MCF 10A (cell line): ENCODE measurements at places on chromosomes 1 and 21.

DNA sequence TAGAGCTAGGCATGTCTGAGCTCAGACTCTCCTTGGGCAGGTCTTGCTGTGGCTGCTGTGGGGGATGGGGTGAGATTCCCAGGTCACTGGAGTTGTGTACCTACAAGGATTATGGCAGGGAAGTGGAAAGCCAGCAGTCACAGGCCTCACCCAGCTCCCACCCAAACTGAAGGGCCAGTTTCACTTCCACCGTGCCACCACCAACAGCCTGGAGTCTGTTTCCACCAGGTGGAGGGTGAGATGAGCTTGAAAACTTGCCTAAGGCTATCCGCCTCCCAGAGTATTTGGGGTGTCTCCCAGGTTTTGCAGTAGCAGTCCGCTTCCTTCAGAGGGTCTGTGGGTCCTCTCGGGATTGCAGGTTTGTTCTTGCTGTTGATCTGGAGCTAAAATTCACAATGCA, 327.7 kb downstream of the PTPRC start:
- DNase-seq = no peak
- H3K4me1 ChIP-seq = peaks cover 14% of the 10 kb centered on the region
- H3K27ac ChIP-seq = no peak overlapping the region
- H3K36me3 ChIP-seq = peaks cover 6% of the 10 kb centered on the region
- H3K4me3 ChIP-seq = no peak overlapping the region
- no peaks in the 10 kb centered on the region for H3K27me3 ChIP-seq

DNA sequence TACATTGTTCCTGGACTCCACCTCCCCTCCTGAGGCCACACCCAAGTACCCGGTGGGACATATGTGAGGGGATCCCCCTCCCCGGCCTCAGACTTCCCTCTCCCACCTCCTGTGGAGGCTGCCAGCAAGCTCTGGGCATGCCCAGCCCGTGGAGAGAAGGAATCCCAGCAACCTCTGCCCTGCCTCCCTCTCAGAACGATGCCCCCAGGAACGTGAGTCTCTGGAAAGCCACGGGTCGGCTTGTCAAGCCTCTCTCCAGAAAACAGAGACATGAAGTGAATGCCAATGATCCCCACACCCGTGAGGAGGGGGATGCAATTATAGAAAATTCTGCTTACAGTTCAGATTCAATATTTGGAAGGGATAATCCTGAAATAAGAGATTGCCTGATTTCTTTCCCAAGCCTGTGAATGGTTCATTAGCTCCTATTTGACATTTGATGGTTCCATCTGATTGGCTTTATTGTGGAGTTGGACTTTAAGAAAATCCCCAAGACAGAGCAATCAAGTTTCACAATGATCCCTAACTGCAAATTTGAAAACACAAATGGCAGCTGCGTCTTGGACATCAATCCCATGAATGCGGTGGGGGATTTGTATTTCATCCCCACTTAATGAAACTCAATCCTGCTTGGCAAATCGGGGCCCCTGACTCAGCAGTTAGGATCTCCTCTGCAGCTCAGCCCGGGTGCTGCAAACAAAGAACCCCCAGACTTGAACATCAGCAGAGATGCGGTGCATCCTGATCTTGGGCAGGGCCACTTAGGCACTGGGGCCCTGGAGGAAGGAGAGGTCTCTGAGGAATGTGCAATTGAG, 9.1 kb upstream of the GUCA2B start:
- no peak overlapping the region for H3K27ac ChIP-seq
- no peaks in the 10 kb centered on the region for H3K4me1 ChIP-seq
- no peak for DNase-seq
- peaks cover 11% of the 10 kb centered on the region for H3K27me3 ChIP-seq
- H3K4me3 ChIP-seq = no peak overlapping the region
- no peaks in the 10 kb centered on the region for H3K36me3 ChIP-seq

- H3K27ac ChIP-seq = no peak overlapping the region
- no peaks in the 10 kb centered on the region for H3K36me3 ChIP-seq
- H3K4me1 ChIP-seq = no peaks in the 10 kb centered on the region
- H3K4me3 ChIP-seq = no peak overlapping the region
- DNase-seq = no peak
These were observed 8.2 kb upstream of the ASAP3 start for GRCh38 chr1:23492132-23492720.

- no peak for DNase-seq
- no peak overlapping the region for H3K4me3 ChIP-seq
- no peaks in the 10 kb centered on the region for H3K27me3 ChIP-seq
- H3K36me3 ChIP-seq = no peaks in the 10 kb centered on the region
- H3K4me1 ChIP-seq = no peaks in the 10 kb centered on the region
- H3K27ac ChIP-seq = no peak overlapping the region
These were observed 47.8 kb upstream of the KANK4 start for GRCh38 chr1:62367005-62367557.

DNA sequence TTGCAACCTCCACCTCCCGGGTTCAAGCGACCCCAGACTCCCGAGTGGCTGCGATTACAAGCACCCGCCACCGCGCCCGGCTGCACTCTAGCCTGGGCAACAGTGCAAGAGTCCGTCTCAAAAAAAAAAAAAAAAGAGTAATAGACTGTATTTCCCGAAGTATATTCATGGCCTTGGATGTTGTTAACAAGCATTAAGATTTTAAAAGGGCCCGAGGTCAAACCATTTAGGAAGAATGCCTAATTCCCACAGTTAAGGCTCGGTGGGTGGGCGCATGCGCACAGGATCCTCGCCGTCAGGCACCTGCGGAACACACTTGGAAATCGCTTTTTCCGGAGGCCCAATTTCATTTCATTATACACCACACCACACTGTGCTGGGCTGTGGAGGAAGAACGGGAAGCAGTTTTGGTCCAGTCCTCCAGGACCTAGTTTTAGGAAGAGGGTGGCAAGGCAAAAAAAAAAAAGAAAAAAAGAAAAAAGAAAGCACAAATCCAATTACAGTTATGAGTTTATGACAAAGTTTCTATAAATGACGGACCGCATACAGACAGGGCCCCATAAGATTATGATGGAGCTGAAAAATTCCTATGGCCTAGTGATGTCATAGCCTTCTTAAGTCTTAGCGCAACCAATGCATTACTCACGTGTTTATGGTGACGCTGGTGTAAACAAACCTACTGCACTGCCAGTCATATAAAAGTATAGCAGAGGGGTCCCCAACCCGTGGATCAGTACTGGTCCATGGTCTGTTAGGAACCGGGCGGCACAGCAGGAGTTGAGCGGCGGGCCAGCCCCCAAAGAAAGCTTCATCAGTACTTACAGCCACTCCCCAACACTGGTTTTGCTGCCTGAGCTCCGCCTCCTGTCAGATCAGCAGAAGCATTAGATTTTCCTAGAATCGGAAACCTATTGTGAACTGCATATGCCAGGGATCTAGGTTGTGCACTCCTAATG, 38.2 kb downstream of the H3-3A start:
- no peaks in the 10 kb centered on the region for H3K27me3 ChIP-seq
- no peak for DNase-seq
- H3K4me1 ChIP-seq = peaks cover 28% of the 10 kb centered on the region
- peak overlapping the region; percentile 47 for H3K4me3 ChIP-seq

DNA sequence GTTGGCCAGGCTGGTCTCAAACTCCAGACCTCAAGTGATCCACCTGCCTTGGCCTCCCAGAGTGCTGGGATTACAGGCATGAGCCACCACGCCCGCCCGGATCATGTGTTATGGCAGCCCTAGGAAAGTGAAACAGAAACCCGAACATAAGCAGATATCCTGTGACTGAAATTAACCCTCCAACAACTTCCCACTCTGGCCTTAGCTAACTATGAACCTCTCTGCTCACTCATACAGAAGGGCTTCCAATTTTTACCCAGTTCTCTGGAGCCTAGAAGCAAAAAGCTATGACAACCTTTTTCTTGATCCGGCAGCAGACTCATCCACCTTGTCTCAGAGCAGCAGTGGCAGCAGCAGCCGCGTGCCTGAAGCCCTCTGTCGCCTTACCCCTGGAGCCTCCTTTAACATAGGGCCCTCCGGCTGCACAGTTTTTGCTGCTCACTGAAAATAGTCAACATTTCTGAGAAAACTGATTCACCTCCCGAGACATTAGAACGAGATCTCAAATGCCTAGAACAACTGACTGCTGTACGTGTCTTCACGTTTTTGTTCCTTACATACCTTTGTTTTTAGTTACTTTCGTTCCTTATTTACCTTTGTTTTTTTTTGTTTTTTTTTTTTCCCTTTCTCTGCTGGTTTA, 9.3 kb downstream of the CBR1 start:
- H3K27me3 ChIP-seq = no peaks in the 10 kb centered on the region
- peaks cover 6% of the 10 kb centered on the region for H3K4me1 ChIP-seq
- DNase-seq = no peak
- H3K36me3 ChIP-seq = peaks cover 13% of the 10 kb centered on the region
- H3K4me3 ChIP-seq = no peak overlapping the region
- no peak overlapping the region for H3K27ac ChIP-seq

DNA sequence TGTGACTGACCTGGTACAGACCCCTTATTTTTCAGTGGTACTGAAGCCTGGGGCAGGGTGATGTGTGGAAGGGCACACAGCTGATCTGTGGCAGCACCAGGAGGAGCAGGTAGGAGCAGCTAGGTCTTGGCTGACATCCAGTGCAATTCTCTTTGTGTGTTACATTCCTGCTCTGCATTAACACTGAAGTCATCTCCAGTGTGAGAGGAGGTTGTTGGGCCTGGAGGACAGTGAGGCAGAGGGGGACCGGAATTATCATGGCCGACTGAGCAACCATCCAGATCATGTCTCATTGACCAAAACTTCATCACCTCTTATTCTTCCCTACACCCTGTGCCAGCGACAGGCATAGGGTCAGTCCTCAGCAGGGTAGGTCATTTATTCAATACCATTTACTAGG, 1.5 kb downstream of the SLAMF8 start:
- peak; percentile 21 for DNase-seq
- H3K4me3 ChIP-seq = no peak overlapping the region
- H3K36me3 ChIP-seq = no peaks in the 10 kb centered on the region
- H3K4me1 ChIP-seq = peaks cover 5% of the 10 kb centered on the region
- H3K27me3 ChIP-seq = peaks cover under 1% of the 10 kb centered on the region
- no peak overlapping the region for H3K27ac ChIP-seq

- H3K27me3 ChIP-seq = no peaks in the 10 kb centered on the region
- no peak overlapping the region for H3K27ac ChIP-seq
- no peak overlapping the region for H3K4me3 ChIP-seq
These were observed 159.9 kb downstream of the ZBTB18 start for GRCh38 chr1:244210884-244211558.

- DNase-seq = no peak
- no peaks in the 10 kb centered on the region for H3K4me1 ChIP-seq
- no peaks in the 10 kb centered on the region for H3K36me3 ChIP-seq
- no peak within 1 kb of the TSS for H3K27ac ChIP-seq
- peaks cover 97% of the 10 kb centered on the region for H3K27me3 ChIP-seq
These were observed at the start of gene PAX7 for GRCh38 chr1:18630511-18631495. Gene PAX7, plus strand, starts transcription at chr1:18630846. Its CDS starts 758 bp downstream, at chr1:18631604.

- no peak for DNase-seq
- H3K4me3 ChIP-seq = no peak overlapping the region
- no peaks in the 10 kb centered on the region for H3K27me3 ChIP-seq
These were observed 831.1 kb downstream of the LRRIQ3 start for GRCh38 chr1:73366734-73367413.

GRCh38 chr1:232550007-232550406, 79.9 kb downstream of the SIPA1L2 start:
- peaks cover 29% of the 10 kb centered on the region for H3K4me1 ChIP-seq
- H3K27me3 ChIP-seq = no peaks in the 10 kb centered on the region
- H3K4me3 ChIP-seq = no peak overlapping the region
- DNase-seq = no peak

- DNase-seq = peak; percentile 38
- no peak overlapping the region for H3K4me3 ChIP-seq
- no peaks in the 10 kb centered on the region for H3K36me3 ChIP-seq
These were observed 31.7 kb downstream of the AK5 start for GRCh38 chr1:77313491-77313890.

- no peak overlapping the region for H3K27ac ChIP-seq
- H3K27me3 ChIP-seq = no peaks in the 10 kb centered on the region
- DNase-seq = no peak
- H3K36me3 ChIP-seq = no peaks in the 10 kb centered on the region
- H3K4me1 ChIP-seq = peaks cover 17% of the 10 kb centered on the region
These were observed 203.1 kb downstream of the TRABD2B start for GRCh38 chr1:47794081-47794480.

DNA sequence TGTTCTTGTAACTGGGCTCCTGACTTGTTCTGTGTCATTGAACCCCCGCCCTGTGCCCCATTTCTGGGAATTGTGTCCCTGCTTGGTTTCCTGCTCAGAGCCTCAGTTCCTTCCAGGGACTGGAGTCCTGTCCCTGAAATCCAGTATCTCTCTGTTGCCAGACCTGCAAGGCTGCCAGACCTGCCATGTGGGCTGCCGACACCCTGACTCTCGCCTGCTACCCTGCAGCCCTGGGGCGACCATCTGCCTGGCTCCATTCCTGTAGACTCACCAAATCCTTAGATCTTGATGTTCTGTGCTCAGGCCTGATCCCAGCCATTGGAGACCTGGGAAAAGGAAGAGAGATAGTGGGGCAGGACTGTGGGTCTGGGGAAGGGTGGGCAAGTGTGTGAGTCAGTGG, 383.3 kb upstream of the PROX1 start:
- no peak for DNase-seq
- H3K27ac ChIP-seq = no peak overlapping the region
- no peaks in the 10 kb centered on the region for H3K4me1 ChIP-seq
- peaks cover 10% of the 10 kb centered on the region for H3K27me3 ChIP-seq
- no peak overlapping the region for H3K4me3 ChIP-seq

- no peak overlapping the region for H3K4me3 ChIP-seq
- no peaks in the 10 kb centered on the region for H3K36me3 ChIP-seq
- no peak overlapping the region for H3K27ac ChIP-seq
- DNase-seq = no peak
- no peaks in the 10 kb centered on the region for H3K4me1 ChIP-seq
These were observed 591.7 kb downstream of the PLPP3 start for GRCh38 chr1:55987491-55988249.

DNA sequence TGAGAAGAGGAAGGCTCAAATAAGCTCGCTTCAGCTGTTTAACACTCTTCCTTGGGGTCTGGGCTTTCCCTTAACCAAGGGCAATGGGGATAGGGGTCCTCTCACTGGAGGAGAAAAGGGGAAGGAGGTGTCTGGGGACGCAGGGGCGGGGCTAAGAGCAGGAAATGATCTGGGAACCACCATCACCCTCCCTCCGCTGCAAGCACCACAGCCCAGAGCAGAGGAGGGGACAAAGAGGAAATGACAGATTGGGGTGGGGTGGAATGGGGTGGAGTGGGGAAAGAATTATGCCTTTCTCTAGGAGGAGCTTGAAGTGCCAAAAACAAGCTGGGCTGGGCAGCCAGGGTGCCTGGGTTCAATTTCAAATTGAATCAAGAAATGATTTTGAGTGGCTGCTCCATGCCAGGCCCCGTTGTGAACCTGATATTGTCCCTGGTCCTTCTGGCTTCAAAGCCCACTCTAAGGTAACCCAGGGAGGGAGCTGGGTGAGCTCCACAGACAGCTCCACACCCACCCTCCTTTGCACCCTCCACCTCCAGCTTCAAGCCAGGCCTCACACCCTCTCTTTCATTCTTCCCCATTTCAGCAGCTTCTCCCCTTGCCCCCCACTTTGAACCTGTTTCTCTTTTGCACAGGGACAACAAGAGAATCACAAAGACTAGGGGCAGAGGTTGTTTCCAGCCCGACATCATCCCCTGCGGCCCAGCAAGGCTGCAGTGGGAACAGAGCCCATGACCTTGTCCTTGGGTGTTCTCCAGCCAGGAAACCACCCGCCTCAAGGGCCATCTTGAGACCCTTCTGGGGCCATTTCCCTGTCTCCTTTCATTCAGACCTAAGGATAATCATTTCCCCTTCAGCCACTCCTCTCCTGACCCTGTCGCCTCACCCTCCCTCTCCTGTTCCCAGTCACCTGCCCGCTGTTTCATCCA, 1.1 kb downstream of the ARHGAP30 start:
- H3K4me3 ChIP-seq = no peak overlapping the region
- H3K27me3 ChIP-seq = no peaks in the 10 kb centered on the region
- peaks cover 10% of the 10 kb centered on the region for H3K36me3 ChIP-seq
- H3K4me1 ChIP-seq = peaks cover 27% of the 10 kb centered on the region
- no peak overlapping the region for H3K27ac ChIP-seq
